COR-L47 (cell line): ENCODE measurements at places on chromosomes 16 and 17.
A peak's percentile ranks its signal among the peaks of the same experiment; 100 is the strongest.

GRCh38 chr17:28951428-28951990 lies at the start of gene PHF12:
TSS of gene PHF12 (minus strand) at chr17:28951518. CDS start at chr17:28950960, 558 bp downstream.
- DNase-seq: peak; percentile 100

GRCh38 chr16:31870809-31871208 lies 2.8 kb upstream of the ZNF267 start:
- DNase-seq: no peak

- DNase-seq: no peak
Measured at GRCh38 chr16:78624366-78624765, 524.9 kb downstream of the WWOX start.

DNA sequence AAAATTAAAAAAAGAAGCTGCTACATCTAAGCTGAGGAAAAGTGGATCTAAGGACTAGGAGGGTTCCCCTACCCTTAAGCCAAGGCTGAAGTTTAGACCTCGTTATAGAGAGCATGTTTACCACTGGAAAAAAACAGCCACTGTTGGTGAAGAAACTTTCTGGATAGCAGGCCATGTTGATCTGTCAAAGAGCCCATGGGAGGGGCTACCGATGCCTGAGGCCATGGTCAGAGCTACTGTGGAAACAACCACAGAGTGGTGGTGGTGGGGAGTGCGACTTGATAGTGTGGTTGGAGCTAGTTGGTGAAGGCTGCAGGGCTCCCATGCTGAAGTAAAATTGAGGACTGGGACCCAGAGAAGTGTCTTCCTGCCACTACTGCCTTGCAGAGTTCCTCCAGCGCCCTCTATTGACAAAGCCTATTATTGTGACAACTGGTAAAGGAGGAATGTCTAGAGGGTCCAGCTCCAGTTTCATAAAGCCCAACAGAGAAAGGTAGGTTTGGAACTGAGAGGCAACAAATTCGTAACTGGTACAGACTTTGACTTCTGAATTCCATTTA lies 12.7 kb upstream of the FAM20A start:
- peak; percentile 62 for DNase-seq

DNA sequence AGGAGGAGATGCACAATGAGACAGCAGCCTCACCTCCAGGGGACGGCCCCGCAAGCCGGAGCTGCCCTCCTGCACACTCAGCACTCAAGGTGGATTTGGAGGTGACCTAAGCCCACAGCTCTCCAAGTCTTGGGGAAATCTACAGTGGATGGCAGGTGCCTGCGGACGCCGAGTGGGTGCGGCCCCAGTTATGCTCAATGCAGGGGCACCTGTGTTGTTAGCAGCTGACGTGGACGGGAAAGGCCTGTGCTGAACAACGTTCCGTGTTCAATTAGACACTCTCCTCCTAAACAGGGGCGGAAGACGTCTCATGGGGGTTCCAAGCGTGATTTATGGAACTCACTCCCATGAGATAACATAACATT lies 22.0 kb upstream of the METRNL start:
- no peak for DNase-seq

- DNase-seq: peak; percentile 17
Measured at GRCh38 chr17:76000016-76000754, 470 bp upstream of the CDK3 start.

DNA sequence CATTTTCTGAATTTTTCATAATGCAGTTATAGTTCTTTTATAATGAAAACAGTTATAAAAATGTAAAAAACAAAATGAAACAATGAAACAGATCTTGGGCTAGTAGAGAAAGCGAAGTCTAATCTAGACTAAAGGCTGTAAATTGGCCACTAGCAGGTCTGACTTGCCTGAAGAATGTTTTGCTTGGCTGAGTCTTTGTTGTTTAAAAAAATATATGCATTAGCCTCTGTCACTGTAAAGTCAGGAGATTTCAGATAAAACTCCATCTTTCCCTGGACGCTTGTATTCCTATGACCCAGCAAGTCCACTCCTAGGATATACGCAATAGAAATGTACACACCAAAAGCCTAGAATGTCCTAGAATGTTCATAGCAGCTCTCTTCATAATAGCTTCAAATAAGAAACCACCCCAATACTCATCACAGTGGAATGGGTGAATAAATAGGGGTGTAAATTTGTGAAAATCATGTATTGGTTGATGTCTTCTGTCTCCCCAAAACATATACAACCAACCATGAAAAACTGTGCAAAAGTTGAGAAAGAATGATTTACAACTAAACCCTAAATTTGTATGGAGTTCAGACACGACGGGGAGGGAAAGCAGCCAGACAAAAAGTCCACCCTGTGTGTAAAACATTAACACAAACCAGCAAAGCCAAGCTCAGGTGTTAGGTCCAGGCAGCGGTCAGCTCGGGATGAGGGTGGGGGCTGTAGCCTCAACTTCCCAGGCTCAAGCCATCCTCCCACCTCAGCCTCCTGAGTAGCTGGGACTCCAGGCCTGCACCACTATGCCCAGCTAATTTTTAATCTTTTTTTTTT lies 37.7 kb upstream of the MEAK7 start:
- no peak for DNase-seq

DNA sequence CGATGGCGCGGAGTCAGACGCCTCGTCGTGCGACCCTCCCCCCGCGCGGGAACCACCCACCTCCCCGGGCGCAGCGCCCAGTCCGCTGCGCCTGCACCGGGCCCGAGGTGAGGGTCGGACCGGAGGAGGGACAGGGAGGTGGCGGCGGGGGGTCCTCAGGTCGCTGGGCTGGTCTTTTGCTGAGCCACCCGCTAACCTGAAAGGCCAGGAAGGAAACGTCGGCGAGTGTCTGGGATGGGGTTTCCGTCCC lies 4.9 kb downstream of the TBX2 start:
- no peak for DNase-seq

DNA sequence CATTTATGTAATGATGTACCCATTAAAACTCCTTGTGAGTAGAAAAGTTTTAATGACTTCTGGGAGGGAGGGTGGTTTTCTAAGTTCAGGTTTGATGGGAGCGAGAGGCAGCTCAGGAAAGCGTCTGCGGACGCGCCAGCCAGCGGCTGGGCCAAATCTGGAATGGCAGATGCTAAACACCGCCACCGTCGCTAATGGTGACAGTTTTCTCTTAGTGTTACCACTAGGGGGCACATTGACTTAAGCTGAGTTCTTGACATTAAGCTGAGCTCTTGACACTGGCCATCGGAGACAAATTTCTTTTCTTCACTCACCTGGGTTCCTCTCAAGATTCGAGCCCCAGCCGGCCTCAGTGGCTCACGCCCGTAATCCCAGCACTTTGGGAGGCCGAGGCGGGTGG lies 6.7 kb downstream of the TRPV1 start:
- DNase-seq: no peak

DNA sequence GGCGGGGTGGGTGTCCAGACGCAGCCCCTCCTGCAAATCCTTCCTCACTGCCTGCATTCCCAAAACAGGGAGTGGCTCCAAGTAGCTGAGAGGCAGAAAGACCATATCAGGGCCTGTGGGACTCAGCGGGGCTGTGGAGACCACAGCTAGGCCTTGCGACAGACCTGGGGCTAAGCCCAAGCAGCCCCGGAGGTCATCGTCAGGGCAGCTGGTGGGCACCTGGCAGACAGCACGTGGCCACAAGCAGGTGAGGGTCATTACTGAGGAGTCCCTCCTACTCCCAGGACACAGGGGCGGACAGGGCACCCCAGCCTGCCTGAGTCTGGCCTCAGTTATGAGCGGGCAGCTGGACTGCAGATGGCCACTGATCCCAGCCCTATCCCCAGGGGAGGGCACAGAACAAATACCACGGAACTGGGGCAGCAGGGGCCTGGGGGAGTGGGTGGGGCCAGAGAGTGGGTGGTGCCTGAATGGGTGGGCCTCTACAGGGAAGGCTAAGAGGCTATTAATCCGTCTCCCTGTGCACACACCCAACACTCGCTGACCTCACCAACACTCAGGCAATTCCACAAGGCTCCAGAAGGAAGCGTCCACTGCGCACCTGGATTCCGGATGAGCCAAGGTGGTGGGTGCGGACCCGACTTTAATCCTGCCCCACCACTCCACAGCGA lies 8.5 kb downstream of the HS3ST6 start:
- peak; percentile 15 for DNase-seq

DNA sequence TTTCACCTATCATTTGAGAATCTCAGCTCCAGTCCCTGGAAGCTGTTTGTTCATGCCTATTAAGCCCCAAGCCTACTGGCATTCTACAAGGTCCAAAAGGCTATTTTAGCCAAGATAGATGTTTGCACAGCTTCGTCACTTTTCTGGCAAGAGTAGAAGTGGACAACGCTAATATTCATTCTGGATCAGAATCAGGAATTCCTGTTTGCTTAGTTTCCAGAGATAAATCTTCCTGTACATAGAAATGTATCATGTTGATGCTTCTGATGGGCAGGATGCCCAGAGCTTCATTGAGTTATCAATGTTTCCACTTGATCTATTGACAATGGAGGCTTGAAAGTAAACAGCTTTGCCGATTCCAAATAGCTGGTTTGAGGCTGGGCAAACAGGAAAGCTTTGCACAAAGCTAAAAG lies 260.7 kb upstream of the CA10 start:
- DNase-seq: peak; percentile 4

GRCh38 chr16:1220841-1221627 lies 4.0 kb downstream of the TPSG1 start:
- DNase-seq: no peak

GRCh38 chr17:67912656-67913055 lies 83.6 kb downstream of the C17orf58 start:
- no peak for DNase-seq

DNA sequence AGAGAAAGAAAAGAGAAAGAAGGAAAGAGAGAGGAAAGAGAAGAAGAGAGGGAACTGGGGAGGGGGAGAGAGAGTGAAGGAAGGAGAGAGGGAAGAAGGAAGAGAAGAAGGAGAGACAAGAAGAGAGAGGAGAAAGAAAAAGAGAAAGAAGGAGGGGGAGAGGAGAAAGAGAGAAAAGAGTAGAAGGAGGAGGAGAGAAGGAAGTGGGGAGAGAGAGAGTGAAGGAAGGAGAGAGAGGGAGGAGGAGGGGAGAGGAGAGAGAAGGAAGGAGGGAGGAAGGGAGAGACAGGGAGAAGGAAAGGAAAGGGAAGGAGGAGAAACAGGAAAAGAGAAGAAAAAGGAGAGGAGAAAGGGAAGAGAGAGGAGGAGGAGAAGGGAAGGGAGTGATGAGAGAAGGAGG lies 208.5 kb downstream of the MAF start:
- no peak for DNase-seq

DNA sequence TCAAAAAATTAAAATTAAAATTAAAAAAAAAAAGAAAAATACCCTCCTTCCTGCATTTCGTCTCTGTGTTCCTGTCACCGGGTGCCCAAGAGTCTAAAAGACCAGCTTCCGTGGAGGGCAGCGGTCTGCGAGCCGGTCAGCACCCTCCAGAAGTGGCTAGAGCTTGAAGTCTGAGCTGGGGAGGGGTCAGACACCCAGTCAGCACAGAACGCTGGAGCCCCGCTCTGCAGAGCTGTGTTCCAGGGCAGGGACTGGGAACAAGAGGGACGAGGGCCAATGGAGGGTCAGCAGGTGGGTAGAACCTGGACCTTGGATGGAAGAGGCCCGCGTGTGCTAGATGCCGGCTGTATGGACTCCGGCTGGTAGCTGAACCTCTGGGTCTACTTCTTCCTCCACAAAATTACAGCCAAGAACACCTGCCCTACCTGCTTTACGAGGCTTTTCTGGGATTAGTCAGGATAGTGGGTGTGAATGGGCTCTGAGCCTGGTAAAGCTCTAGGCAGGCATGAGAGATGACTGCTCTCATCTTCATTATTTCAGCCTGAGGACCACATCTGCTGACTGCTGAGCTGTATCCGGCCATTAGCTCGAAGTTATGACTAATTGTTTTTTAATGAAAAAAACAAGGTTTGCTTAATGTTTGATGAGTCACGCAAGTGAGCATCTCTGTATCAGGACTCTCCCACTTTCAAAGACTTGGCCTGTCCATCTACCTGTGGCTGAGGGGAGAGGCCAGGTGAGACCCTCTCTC lies 5.9 kb downstream of the TRPV1 start:
- no peak for DNase-seq

- no peak for DNase-seq
Measured at GRCh38 chr16:57677622-57678369, 9.7 kb downstream of the ADGRG3 start.

- DNase-seq: no peak
Measured at GRCh38 chr17:46995841-46996571, 17.0 kb upstream of the RPRML start.

- no peak for DNase-seq
Measured at GRCh38 chr16:81261049-81261648, 22.7 kb downstream of the BCO1 start.

- DNase-seq: no peak
Measured at GRCh38 chr16:77594799-77595596, 127.3 kb upstream of the NUDT7 start.

- no peak for DNase-seq
Measured at GRCh38 chr16:2443555-2443954, 14.3 kb downstream of the CCNF start.

DNA sequence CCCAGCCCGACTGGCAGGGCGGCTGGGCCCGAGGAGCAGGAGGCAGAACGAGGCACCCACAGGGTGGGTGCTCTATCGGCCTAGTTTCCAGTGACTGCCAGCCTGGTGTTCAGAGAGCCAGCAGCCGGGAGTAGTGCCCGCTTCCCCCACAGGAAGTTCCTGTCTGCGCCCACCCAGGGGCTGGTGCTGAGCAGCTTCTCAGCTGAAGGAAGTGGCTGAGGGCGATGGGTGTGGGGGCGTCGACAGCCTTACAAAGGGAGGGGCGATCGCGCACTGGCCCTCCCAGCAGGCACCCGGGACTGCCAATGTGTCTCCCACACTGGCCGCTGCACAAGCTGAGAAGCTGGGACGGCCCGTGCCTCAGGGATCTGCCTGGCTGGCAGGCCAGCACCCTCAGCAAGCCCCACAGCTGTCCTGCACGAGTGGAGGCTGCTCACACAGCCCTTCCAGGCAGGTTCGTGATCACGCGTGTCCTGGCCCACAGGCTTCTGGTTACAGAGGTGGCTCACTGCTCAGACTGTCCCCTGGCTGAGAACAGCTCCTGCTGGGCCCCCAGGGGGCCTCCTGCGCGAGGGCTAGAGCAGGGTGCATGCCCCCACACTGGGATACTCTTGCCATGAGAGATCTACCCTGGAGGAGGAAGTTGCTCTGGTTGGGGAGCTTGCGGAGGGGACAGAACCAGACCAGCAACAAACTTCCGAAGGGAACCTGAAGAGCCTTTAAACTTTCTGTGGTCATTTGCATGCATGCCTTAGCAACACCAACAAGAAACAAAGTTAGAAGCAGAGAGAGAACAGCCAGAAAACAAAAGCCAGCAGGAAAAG lies 2.5 kb downstream of the RNF166 start:
- DNase-seq: no peak

- no peak for DNase-seq
Measured at GRCh38 chr17:72311004-72311403, 190.2 kb downstream of the SOX9 start.

GRCh38 chr17:74768069-74768762 lies 7.9 kb downstream of the NAT9 start:
- no peak for DNase-seq

GRCh38 chr17:75641343-75641742 lies 8.1 kb downstream of the SMIM5 start:
- DNase-seq: no peak
